ENCODE measurements at places on chromosomes 12 and 14.
A peak's percentile ranks its signal among the peaks of the same experiment; 100 is the strongest.

DNA sequence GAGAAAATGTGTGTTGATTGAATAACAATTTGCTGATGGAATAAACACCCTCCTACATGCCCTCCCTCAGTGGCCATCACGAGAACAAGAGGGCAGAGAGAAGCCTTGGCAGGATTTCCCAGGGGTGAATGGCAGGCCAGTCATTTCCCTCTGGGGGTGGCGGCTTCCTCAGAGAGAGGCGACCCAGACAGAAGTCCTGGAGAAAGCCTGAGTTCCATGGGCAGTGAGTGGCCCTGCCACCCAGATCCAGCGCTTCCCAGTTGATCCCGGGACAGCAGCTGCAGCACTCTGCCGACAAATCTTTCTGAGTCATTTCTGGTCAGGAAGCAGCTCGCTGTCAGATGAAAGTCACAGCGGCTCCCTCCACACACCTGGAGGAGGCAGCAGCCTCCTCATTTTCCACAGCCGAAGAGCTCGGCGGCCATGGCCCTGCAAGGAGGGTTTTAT, 123.0 kb downstream of the SCARB1 start:
- no peak for DNase-seq

DNA sequence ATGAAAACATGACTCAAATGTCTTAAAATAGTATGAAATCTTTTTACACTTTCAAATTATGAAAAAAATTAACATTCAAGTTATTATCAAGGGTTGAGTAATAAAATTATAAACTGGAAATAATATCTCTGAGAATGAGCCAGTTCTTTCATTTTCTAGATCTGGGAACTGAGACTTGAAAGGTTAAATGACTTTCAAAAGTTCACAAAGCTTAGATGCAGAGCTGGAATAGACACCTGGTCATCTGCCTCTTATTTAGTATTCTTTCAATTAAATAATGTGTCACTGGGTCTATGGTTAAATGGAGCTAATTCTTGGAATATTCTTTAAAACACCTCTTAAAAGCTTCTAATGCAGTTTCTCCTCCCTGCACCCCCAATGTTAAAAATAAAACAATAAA, 86.6 kb downstream of the CDK17 start:
- no peak for DNase-seq

DNA sequence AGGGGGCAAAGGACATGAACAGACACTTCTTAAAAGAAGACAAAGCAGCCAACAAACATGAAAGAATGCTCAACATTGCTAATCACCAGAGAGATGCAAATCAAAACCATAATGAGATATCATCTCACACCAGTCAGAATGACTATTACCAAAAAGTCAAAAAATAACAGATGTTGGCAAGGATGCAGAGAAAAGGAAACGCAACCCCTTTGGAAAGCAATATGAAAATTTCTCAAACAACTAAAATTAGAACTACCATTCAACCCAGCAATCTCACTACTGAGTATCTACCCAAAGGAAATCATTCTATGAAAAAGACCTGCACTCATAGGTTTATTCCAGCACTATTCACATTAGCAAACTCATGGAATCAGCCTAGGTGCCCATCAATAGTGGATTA, 25.6 kb downstream of the MDM1 start:
- no peak for DNase-seq

DNA sequence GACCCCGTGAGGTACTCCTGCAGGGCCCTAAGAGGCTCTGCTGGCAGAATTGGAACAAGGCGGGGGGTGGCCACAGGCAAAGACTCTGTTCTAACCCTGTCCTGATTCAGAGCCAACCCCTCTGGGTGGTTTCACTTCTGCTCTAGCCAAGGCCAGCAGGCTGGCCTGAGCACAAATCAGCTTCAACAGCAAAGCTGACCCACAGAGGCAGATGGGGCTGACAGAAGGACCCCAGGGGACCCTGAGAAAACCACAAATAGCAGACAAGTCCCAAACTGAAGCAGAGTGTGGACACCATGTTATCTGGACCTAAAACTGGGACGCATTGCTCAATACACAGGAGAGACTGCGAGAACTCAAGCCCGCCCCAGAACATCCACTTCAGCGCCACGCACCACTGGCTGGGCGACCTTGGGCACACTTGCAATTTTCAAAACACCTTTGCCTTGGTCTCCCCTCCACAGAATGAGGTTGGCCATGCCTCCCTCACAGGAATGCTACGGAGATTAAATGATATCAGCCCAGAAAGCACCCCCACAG, 76.4 kb upstream of the DICER1 start:
- DNase-seq, result no peak

GRCh38 chr12:41564816-41565215, 376.7 kb downstream of the PDZRN4 start:
- no peak for DNase-seq

DNA sequence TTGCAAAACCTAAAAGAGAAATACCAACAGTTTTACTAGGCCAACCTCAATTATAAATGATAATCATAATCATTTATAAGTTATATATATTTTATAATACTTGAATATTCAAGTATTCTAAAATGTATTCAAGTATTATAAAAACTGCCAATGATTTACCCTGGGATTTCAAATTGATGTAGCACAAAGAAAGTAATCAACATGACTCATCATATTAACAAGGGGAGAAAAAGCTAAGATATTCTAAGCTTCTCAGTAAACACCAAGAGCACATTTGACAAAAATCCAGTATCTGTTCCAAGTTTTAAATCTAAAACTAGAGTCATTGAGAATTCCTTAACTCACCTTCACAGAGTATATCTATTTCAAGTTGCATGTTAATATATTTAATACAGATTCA, 56.1 kb downstream of the CAPZA3 start:
- no peak for DNase-seq

DNA sequence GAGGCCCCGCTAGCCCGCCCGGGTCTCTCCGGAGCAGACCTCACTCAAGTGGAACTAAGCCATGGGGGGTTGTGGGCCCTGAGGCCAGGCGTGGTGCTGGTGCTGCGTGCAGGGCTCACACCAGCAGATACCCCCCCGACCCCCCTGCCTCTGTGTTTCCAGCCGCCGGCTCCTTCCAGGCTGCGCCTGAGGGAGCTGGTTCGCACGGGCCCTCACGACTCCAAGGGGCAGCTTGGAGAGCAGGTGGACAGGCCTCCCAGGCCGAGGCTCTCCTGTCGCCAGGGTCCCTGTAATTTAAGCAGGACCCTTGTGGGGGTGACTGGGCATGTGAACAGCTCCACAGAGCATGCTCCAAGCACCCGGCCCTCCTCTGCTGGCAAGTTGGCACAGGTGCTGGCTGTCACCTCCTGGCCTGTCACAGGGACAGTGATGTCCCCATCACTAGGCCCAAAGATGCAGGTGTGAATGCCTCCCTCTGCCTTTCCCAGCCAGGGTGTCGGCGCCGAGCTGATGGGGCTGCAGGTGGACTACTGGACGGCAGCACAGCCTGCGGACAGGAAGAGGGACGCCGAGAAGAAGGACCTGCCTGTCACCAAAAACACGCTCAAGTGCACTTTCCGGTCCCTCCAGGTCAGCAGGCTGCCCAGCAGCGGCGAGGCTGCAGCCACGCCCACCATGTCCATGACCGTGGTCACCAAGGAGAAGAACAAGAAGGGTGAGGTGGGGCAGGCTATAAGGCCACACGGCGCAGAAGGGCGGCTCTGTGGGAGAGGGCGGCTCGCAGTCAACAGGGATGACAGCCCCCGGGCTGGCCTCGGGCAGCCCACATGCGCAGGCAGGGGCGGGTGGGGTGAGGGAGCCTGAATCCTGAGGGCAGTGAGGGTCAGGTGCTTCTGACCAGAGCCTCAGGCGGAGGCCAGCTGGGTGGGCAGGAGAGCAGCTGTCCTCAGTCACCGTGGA, 5.9 kb upstream of the TEX22 start:
- DNase-seq, result no peak

GRCh38 chr14:36479344-36479743, 40.7 kb downstream of the NKX2-1 start:
- no peak for DNase-seq

GRCh38 chr12:130752692-130753230, 36.7 kb upstream of the RIMBP2 start:
- peak; percentile 48 for DNase-seq

DNA sequence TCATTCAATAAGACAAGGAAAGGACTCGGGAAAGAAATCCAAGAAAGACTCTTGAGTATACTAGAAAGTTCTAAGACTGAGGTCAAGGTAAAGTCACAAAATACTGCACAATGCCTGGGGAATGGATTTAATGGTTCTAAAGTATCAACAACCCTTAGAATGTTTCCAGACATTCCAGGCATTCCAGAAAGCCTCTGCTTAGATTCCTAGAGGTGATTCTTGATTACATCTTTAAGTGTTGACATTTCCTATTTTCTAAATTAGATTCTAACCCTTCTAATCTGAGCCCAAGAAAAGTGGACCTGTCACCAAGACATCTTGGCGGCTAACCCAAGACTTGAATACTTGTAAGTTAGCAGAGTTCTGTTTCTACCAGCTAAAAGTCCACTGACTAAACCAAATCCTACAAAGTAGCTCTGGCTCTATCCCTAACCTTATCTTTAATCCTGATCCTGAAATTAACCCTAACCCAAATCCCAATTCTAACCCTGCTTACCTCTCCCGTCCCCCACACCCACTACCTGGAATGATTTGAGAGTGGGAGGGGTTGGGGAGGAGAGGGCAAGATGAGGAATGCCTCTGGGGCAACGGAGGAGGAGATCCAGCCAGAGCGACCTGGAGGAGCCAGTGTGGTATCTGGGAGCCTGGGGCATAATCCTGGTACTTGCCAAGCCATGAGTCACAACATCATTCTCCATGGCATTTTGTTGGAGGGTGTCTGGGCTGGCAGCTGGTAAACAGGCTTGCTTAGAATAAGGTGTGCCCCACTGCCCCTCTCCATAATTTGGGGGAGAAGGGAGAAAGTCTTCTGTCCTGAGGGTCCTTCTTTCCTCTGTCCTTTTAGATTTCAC, 93.4 kb upstream of the HOXC13 start:
- DNase-seq, result no peak

DNA sequence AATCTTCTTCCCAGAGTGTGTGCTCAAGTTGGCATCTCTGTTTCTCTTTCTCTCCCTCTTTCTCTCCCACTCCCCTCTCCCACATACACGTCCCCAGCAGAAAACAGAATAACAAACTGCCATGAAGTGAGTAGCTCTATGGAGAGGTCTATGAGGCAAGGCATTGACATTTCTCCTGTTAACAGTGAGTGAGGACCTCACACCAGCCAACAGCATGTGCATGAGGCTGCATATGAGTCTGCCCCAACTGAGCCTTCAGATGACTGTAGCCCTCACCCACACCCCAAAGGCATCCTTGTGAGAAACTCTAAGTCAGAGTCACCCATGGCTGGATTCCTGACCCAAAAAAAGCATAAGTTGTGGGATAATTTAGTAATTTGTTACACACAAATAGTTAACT, 50.4 kb downstream of the MAGOHB start:
- DNase-seq, result no peak

GRCh38 chr14:102510616-102511520, 1.3 kb upstream of the ANKRD9 start:
- DNase-seq, result peak; percentile 95

- peak; percentile 53 for DNase-seq
These were observed 36.8 kb downstream of the IQSEC3 start for GRCh38 chr12:103169-103981.

GRCh38 chr12:49968471-49968870, 4.3 kb upstream of the AQP6 start:
- no peak for DNase-seq

GRCh38 chr14:99081880-99082279, 190.1 kb downstream of the BCL11B start:
- DNase-seq, result no peak

DNA sequence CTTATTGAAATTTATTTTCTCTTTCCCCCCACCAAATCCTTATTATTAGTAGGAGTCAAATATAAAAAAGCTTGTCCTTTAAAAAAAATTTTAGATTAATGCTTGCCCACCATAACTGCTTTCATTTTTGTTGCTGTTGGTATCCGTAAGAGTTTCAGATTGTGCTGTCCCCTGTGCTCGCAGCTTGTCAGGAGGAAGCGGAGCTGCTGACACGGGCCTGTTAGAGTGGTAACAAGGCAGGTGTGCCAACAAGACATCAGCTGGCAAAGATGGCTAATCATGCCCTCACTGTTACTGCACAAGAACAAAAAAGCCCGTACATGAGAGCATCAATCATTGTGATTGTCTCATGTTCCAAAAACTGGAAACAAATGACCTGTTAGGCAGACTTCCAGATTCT, 148.4 kb downstream of the ALG10B start:
- DNase-seq, result no peak

- no peak for DNase-seq
These were observed 60.1 kb downstream of the SUSD6 start for GRCh38 chr14:69671365-69672030.

DNA sequence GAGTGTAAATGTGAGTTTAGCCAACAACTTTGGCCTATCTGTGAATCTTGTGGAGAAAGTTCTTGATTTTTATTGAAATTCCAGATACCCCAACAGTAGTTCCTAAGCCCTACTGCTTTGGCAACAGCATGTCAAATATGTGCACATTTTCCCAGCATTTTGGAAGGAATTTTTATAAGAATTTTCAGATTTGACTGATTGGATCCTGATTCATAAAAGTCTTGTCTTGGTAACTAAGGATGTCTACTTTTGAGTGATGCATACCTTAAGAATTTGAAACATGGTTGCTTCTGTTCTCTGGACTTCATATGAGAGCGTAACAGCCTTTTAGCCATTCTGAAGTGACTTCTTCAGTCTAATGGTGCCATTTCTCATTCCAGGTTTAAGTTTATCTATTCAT, 106.7 kb downstream of the ANO4 start:
- DNase-seq, result no peak

- no peak for DNase-seq
These were observed 6.2 kb upstream of the CPNE8 start for GRCh38 chr12:38911611-38912010.

- DNase-seq, result no peak
These were observed 22.9 kb upstream of the CATSPERB start for GRCh38 chr14:91754819-91755218.

DNA sequence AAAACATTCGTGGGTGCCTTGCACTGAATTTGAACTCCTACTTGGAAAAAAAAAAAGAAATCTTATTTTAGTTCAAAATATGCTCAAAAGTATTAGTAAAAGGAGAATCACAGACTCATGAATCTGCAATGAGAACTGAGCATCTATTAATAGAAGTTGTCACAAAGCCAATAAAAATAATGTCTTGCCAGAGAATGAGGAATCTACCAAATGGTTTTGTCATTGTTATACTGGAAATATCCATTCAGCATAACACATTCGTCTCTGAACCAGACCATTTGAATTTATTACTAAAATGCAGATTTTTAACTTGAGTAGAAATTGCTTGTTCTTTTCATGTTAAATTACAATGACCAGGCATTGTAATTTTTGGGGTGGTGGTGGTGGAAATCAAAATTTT, 11.6 kb upstream of the PTPRB start:
- no peak for DNase-seq

Measured in WTC11 (cell line).